ENCODE measurements at places on chromosomes 16 and 17.

- DNase-seq: peak; percentile 14
These were observed 61.4 kb downstream of the NFATC3 start for GRCh38 chr16:68146585-68146984.

- DNase-seq: no peak
These were observed 292.0 kb upstream of the CCL2 start for GRCh38 chr17:33962857-33963655.

DNA sequence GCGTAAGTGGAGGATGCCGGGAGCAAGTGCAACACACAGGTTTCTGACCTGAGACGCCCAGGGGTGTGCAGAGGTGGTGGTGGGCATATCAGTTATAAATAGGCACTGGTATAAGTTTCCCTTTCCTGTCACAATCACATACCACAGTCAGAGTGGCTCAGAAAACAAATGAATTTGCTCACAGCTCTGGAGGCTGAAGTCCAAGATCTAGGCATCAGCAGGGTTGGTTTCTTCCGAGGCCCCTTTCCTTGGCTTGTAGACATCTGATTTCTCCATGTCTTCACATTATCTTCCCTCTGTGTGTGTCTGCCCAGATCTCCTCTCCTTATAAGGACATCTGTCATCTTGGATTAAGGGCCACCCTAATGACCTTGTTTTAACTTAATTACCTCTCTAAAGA lies 250.5 kb upstream of the TNRC6C start:
- no peak for DNase-seq

DNA sequence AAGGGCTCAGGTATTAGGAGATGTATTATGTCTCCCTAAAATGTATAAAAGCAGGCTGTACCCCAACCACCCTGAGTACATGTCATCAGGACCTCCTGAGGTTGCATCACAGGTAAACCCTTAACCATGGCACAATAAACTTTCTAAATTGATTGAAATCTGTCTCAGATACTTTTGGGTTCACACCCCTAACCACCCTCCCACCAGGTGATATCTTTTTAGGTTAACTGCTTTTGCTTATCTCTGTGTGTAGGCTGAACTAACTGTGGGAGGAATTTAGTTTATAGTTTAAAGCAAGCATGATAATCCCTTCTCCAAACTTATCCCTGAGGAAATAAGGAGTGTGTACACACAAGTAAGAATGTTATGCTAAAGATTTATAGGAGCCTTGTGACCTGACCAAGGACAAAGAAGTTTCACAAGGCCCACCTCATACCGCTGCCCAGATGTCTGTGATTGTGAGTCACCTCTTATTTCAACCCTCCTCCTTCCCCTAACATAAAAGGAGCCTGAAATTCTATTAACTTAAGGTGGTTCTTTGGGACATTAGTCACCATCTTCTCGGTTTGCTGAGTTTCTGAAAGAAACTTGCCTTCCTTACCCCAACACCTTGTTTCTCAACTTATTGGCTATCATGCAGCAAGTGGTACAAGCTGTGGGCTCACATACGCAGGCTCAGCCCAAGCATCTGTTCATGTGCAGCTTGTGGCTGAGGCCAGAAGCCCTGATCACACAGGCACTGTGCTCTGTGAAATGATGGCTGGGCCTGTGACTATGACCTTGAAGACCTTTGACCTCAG lies 11.3 kb downstream of the PRSS22 start:
- peak; percentile 32 for DNase-seq

GRCh38 chr17:77445760-77446532 lies 305.2 kb downstream of the SEC14L1 start:
- no peak for DNase-seq

GRCh38 chr16:65312795-65313194 lies 190.9 kb upstream of the CDH11 start:
- peak; percentile 89 for DNase-seq

DNA sequence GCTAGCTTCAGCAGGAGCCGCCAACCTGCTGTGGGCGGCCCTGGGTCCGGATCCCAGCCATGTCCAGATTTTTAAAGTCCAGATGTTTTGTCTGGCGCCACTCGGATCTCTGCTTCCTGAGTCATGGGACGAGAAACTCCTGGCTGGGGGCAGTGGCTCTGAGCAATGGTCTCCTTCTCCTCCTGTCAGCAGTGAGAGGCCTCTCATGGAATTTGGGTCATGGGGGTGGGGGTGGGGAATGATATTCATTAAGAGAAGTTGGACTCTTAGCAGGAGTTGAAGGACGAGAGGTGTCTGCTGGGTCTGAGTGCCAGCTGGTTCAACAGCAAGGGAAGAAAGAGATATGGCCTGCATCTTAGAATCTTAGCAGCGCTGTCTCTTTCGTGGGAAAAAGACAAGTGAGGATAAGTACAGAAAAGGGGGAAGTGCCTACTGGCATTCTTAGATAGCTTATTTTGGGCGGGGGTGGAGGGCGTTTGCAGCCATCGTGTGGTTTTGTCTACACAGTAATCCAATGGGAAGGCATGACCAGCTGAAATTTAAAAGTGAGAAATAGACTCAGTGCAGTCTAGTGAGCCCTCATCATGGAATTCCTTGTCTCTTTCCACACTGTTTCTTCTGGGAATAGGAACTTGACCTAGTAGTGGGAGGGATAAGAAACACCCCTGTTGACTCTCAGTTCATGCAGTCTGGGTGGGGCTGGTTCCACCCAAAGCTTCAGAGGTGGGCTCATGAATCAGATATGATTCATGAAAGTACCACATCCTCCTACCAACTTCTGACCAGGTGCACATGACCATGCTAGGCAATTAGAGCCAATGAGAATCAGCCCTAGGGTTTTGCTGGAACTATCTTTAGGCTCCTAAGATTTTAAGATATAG lies 80.5 kb downstream of the MYH13 start:
- DNase-seq: peak; percentile 80

GRCh38 chr17:44795421-44795820 lies 34.7 kb downstream of the GJC1 start:
- no peak for DNase-seq

DNA sequence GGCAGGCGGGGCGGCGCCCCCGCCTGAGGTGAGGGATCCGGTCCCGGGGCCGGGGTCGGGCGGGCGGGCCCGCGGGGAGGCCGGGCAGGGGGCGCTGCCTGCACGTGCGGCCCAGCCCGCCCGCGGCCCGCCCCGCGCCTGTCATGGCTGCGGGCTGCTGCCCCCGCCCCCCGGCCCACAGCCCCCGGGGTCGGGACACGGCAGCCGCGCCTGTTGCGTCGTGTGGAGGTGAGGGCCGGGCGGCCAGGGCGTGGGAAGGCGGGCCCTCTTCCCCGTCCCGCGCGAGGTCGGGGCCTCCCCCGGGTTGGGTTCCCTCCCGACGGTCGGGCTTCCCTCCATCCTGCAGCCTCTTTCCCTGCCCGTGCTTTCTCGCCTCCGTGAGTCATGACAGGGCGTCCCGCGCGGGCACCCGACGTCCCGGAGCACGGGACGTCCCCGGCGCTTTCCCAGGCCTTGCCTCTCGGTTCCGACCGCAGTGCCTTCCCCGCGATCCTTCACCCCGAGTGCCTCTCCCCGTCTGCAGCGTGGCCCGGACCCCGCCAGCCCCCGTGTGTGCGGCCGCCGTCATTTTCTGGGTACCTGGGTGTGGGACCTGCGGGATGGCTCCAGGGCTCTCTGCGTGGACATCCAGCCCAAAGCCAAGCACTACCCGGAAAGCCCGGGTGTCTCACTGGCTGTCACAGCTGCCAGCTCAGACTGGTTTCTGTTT lies 76.7 kb downstream of the CHD9 start:
- peak; percentile 52 for DNase-seq

DNA sequence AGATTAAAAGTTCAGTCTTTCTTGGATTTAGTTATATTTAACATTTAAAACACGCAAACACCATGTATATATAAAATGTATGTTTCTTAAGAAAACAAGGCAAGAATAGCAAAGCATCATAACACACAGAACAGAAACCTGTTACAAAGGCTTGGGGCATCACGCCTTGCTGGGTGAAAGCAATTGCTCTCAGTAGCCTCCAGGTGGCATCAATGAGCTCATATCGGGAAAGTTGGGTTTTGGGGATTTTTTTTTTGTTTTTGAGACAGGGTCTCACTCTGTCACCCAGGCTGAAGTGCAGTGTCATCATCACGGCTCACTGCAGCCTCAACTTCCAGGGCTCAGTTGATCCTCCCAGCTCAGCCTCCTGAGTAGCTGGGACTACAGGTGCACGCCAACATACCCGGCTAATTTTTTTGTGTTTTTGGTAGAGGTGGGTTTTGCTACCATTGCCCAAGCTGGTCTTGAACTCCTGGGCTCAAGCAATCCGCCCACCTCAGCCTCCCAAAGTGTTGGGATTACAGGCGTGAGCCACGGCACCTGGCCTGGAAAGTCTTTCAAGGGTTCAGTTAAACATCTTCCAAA lies 56.9 kb downstream of the CYB5D2 start:
- DNase-seq: peak; percentile 32

DNA sequence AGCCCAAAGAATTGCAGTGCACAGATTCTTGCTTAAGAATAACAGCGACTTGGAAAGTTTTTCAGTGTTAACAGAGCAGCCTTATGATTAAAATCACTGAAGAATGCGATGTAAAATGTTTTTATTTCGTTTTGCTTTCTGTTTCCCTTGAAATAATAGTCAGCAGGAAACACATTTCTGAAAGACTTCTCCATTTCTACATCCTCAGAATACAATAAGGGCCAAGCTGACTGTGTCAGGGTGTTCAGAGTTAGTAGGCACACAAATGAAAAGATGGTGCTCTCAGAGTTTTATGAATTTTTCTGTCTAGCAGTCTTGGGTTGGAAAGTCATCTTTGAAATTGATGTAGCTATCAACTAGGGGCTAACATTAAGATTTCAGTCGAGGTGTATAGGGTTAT lies 582.9 kb upstream of the RBFOX1 start:
- DNase-seq: no peak

- no peak for DNase-seq
These were observed 14.0 kb upstream of the C16orf78 start for GRCh38 chr16:49359591-49359990.

- peak; percentile 42 for DNase-seq
These were observed 14.0 kb upstream of the ELAC2 start for GRCh38 chr17:13031718-13032350.

DNA sequence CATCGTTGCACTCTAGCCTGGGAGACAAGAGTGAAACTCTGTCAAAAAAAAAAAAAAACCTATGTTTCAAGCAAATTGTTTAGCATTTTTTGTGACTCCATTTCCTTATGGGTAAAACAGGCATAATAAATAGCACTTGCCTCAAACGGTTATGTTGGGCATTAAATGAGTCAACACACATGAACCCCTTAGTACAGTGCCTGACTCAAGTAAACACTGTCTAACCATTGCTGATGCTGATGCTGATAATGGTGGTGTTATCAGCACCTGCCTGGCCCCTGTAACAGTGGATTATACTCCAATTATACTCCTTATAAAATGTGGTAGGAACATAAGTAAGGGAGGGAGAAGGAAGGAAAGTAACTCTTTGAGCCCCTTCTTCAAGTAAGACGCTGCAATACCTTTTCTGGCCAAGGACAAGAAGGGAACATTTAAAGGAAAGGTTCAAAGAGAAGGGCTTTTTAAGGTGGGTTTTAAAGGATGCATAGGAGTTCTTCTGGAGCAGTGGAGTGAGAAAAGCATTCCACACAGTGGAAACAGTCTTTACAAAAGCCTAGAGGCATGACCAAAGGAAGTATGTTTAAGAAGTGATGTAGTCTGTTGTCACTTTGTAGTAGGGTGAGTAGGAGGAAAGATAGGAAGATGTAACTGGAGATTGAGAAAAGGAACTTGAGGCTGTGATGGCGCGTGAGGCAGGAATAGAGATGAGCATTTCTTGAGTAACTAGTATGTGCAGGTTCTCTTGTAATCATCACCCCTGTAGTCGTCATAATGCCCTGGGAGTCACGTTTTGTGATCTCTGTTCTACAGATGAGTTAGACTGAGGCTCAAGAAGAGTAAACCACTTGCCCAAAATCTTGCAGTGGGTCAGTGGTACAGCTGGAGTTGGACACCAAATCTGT lies 4.3 kb downstream of the SCNN1B start:
- DNase-seq: no peak

GRCh38 chr17:19857640-19858039 lies 10.1 kb downstream of the ULK2 start:
- DNase-seq: no peak

GRCh38 chr16:9943121-9943520 lies 239.1 kb downstream of the GRIN2A start:
- DNase-seq: no peak

DNA sequence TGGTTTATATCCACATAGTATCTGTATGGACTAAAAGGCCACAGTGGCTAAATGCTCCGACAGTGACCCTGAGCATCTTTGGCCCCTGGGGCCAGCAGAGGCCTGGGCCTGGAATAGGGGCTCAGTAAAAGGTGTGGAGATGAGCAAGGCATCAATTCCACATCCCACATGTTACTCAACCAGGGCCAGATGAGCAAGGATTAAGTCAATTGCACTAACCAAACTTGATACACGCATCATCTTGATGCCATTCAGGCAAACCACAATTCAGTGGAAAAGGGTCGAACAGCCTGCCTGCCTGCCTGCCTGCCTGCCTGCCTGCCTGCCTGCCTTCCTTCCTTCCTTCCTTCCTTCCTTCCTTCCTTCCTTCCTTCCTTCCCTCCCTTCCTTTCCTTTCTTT lies 53.5 kb upstream of the DNAJA2 start:
- no peak for DNase-seq

DNA sequence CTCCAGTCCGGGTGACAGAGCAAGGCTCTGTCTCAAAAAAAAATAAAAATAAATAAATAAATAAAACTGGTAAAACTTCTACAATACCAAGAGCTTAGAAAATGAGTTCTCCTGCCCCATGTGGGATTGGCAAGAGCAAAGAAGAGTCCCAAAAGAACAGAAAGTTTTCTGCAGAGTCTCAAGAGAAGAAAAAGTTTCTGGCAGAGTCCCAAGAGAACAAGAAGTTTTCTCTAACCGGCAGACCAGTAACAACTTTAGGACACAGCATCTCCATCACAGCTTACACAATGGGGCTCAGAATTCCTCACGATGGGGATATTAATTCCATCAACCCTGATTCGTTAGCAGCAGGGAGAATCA lies 1.1 kb downstream of the SLC39A11 start:
- DNase-seq: no peak

- no peak for DNase-seq
These were observed 3.0 kb downstream of the ABHD15 start for GRCh38 chr17:29563816-29564215.

GRCh38 chr17:72353502-72353901 lies 232.7 kb downstream of the SOX9 start:
- DNase-seq: no peak

All from fibroblast of skin of right quadriceps (primary cell).